Spleen (tissue), 13 donors: ENCODE measurements at places on chromosomes 6 and 20. TPM values are rescaled to one million over a fixed set of nuclear protein-coding genes. Genes with fewer than 3 reads are reported as not detected.

DNA sequence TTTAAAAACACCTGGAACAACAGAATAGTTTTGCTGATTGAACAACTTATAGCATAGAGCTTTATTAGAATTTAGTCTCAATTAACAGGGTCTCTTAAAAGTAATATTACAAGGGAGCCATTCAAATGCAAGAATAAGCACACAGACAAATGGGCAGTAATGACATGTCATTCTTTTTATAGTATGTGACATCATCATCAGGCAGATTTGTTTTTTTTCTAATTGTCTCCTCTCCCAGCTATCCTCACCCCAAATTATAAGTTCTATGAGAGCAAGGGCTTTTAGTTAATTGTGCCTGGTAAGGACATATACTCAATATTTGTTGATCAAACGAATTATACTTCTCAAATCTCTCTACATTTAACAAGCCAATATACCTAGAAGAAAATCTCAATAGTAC lies 11.0 kb downstream of the PGM3 start:
- H3K27me3 ChIP-seq: no peaks in the 10 kb centered on the region

DNA sequence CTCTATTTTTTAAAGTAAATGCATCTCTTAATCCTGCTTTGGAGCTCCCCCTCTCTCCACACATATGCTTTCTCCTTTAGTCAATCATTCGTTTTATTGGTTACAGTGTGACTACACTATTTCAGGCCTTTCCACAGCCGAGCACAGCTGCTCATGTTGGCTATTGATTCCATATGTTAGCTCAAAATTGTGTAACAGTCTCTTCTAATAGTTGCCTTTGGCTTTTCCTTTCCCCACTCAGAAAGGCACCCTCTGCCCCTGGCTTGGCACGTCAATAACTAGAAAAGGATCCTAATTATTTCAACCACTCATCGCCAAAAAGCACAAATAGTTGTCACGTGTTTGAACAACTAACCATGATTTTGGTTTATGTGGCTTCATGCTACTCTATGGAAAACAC lies 410.3 kb upstream of the SLC35B3 start:
- no peak overlapping the region for H3K27ac ChIP-seq
- no peak overlapping the region for H3K4me3 ChIP-seq
- no peaks in the 10 kb centered on the region for H3K4me1 ChIP-seq
- no peaks in the 10 kb centered on the region for H3K27me3 ChIP-seq
- no peak for DNase-seq

Gene CDS2
- total RNA-seq: 61.8 TPM

DNA sequence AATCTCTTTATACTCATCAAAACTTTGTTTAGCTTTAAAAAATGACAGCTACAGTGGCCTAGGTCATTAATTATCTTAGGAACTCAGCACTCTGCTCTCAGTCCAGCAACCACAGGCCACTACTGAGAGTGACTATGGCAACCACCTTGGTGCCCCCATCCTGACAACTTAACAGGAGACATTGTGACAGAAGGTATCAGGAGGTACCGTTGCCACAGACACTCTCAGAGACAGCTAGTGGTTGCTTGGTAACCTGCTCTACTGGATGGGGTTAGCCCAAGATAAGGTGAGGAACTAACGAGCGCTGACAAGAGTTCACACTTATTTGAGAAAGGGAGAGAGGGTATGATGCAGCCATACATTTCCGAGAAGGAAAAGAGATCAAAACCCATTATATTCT lies 76.1 kb upstream of the TFAP2D start:
- no peaks in the 10 kb centered on the region for H3K36me3 ChIP-seq
- DNase-seq: no peak
- no peaks in the 10 kb centered on the region for H3K4me1 ChIP-seq
- no peaks in the 10 kb centered on the region for H3K27me3 ChIP-seq

DNA sequence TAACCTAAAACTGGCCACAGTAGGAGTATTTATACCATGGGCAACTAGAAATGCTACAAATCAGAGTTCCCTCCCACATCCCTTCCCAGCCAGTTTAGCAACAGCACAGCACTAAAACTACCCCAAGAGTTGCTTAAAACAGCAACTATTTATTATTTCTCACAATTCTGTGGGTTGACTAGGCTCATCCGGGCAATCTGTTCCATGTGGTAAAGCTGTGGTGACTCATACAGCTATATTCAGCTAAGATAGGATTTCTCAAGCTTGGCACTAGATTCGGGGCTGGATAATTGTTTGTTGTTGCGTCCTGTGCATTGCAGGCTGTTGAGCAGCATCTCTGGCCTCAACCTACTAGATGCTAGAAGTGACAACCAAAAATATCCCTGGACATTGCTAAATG lies 8.6 kb upstream of the HECA start:
- H3K4me1 ChIP-seq: peaks cover 11% of the 10 kb centered on the region

DNA sequence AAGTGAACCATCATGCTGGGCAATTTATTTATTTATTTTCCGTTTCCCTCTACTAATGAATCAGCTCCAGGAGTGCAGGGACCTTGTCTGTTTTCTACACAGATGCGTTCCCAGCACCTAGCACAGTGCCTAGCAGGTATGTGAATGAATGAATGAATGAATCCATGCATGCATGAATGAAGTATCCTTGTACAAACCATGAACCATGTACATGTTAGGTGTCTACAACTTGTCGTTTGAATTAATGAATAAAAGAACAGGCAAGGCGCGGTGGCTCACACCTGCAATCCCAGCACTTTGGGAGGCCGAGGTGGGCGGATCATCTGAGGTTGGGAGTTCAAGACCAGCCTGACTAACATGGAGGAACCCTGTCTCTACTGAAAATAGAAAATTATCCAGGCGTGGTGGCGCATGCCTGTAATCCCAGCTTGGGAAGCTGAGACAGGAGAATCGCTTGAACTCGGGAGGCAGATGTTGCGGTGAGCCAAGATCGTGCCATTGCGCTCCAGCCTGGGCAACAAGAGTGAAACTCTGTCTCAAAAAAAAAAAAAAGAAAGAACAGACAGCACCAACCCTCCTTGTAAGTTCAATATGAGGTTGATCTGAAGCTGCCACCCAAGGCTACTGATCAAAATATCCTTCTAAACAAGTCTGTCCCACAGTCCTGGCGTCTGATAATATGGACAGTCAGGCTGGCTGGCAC lies 27.3 kb upstream of the SLC9A8 start:
- H3K4me3 ChIP-seq: no peak overlapping the region
- peak overlapping the region; percentile 79 for H3K27ac ChIP-seq

Gene NRSN2
- total RNA-seq: 18.2 TPM

DNA sequence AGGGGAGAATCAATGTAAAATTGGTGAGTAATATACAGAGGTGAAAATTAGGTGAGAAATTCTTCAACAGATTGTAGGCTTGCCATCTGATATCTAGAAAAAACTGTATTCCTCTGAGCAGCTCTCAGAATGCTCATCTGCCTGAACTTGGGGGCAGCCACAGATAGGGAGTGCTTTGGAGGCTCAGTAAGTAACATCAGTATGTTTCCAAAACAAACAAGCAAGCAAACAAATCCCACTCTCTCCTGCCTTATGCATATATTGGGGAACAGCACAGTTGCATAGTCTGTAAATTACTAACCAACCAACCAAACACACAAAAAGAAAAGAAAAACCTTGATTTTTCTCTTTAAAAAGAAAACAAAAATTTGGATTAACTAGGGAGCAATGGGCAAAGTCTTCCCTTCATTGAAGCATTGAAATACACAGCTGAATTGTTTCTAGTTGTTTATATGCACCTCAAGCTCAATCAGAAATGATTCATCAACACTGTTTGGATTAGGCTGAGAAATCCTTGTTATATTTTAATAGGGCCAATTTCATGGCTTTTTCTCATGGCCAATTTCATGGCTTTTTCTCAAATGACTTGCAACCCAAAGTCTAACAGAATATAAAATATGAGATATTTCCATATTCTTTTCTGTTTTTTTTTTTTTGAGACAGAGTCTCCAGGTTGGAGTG lies 50.1 kb upstream of the DEK start:
- H3K4me1 ChIP-seq: no peaks in the 10 kb centered on the region
- no peak overlapping the region for H3K27ac ChIP-seq
- H3K4me3 ChIP-seq: no peak overlapping the region
- H3K27me3 ChIP-seq: peaks cover 4% of the 10 kb centered on the region
- no peak for DNase-seq

GRCh38 chr6:149942461-149942829 lies 631 bp downstream of the ULBP2 start:
- no peak overlapping the region for H3K27ac ChIP-seq
- no peak for DNase-seq
- peaks cover 34% of the 10 kb centered on the region for H3K4me1 ChIP-seq
- no peaks in the 10 kb centered on the region for H3K36me3 ChIP-seq

DNA sequence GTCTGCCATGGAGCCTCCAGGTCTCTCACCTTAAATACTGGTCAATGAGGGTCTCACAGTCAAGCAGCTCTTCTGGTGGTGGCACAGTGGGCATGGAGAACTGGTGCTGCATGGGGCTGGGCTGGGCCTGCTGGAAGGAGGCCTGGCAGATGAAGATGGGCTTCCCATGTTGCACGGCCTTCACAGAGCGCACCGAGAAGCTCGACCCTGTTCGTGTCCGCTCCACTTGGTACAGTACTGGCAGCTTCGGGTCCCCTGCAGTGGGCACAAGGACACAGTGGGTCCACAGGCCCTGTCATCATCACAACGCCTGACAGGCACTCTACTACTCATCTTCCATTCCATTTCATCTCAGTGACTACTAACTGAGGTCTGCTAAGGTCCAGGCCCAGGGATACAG lies 8.8 kb downstream of the ACOT8 start:
- H3K4me3 ChIP-seq: no peak overlapping the region
- H3K36me3 ChIP-seq: no peaks in the 10 kb centered on the region
- H3K4me1 ChIP-seq: no peaks in the 10 kb centered on the region

DNA sequence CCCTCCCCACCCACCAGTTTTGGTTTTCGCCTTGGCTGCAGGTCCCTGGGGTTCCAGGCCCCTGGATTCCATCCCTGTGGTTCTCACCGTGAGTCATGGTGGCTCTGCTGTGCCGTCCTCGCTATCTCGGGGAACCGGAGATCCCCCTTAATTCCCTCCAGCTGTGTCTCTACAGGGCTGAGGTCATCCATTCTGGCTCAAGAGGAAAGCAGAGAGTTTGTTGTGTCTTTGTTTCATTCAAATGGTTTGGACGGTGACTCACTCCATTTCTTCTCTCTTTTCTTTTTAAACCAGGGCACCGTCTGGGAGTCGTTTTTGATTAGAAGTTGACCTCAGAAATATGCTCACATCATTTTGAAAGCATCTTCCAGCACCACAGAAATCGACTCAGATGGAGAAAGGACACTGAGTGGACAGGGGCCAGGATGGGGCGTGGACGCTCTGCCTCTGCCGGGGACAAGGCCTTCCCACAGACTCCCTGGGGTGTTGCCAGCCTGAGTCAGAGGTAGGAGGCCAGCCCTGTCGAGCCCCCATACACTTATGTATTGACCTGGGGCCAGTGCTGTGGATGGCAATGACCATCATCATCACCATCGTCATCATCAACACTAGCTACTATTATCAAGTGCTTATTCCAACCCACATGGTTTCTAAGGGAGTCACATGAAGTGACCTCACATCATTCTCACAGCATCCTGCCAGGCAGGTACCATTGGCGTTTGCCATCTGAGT lies 176.2 kb downstream of the NFATC2 start:
- no peaks in the 10 kb centered on the region for H3K36me3 ChIP-seq
- H3K27me3 ChIP-seq: no peaks in the 10 kb centered on the region
- H3K4me3 ChIP-seq: no peak overlapping the region
- peak; percentile 41 for DNase-seq

GRCh38 chr6:132333639-132334520 lies 67.4 kb downstream of the MOXD1 start:
- no peaks in the 10 kb centered on the region for H3K27me3 ChIP-seq
- no peaks in the 10 kb centered on the region for H3K36me3 ChIP-seq
- no peak overlapping the region for H3K27ac ChIP-seq
- DNase-seq: no peak
- H3K4me3 ChIP-seq: no peak overlapping the region
- H3K4me1 ChIP-seq: no peaks in the 10 kb centered on the region

Gene PEDS1
- total RNA-seq: 20.3 TPM

DNA sequence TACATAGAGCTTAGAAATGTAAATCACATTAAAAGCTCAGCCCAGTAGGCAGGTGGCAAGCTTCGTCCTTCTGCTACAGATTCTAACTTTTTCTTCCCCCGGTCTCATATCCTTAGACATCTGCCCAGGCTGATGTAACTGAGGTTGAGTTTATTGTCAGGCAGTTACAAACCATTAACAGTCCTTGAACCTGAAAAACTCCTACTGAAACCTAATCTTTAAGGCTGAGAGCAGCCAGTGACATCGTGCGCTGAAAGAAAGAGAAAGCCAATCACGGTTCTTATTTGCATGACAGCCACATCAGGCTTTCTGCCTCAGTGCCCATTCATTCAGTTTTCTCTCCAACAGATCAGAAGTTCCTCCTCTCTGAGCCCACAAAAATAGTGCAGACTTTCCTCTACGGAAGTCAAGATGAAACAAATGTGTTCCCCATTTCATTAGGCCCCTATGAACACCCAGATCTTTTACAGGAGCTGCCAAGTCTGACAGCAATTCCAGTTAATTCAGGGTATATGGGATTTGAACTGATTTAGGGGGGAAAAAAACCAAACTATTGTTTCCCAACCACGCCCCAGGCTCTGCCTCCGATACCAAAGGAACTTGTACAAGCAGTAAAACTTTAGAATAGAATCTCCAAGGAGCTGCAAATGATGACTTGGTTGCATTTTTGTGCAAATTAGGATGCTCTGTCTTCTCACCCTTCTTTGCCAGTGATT lies at the start of gene NHSL1:
NHSL1 (minus strand) TSS at position 192 of the 716 bp plus-strand sequence. CDS start 204 bp downstream, outside the sequence.
- H3K27me3 ChIP-seq: no peaks in the 10 kb centered on the region
- H3K27ac ChIP-seq: no peak within 1 kb of the TSS
- H3K4me1 ChIP-seq: peaks cover 11% of the 10 kb centered on the region
- no peak for DNase-seq
- H3K36me3 ChIP-seq: no peaks in the 10 kb centered on the region

Gene TXLNB
- 3.2 TPM for total RNA-seq

Gene CYP39A1
- 0.77 TPM for total RNA-seq

Gene C20orf144
- total RNA-seq: not detected

Gene LY6G6C
- 0.77 TPM for total RNA-seq

DNA sequence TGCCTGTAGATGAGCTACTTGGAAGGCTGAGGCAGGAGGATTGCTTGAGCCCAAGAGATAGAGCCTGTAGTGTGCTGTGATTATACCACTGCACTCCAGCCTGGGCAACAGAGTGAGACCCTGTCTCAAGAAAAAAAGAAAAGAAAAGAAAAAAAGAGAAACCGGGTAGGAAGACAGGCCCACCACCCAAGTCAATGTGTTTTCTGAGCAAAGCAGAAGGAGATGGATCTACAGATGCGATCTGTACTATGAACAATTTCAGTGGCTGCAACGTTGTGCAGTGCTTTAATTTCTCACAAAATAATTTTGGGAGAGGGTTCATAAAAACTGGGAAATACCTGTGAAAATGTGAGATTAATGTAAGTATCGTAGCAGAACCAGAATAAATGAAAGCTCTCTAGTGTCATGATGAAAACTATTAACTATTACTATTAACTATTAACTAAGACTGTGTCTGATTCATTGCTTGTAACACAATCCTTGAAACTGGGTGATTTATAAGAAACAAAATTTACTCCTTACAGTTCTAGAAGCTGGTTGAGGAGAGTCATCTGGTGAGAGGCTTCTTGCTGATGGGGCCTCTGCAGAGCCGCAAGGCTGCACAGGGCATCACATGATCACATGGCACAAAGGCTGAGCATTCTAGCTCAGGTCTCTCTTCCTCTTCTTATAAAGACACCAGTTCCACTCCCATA lies 233.1 kb upstream of the ZNF217 start:
- peak; percentile 88 for DNase-seq
- H3K4me3 ChIP-seq: no peak overlapping the region
- H3K27ac ChIP-seq: no peak overlapping the region

Gene EYA2
- total RNA-seq: 0.76 TPM

- no peak for DNase-seq
- no peaks in the 10 kb centered on the region for H3K27me3 ChIP-seq
- no peaks in the 10 kb centered on the region for H3K36me3 ChIP-seq
- no peak overlapping the region for H3K4me3 ChIP-seq
- no peaks in the 10 kb centered on the region for H3K4me1 ChIP-seq
These were observed 6.0 kb upstream of the TJAP1 start for GRCh38 chr6:43471399-43471798.
